ENCODE measurements at places on chromosomes 2 and 18.
A peak's percentile ranks its signal among the peaks of the same experiment; 100 is the strongest.

DNA sequence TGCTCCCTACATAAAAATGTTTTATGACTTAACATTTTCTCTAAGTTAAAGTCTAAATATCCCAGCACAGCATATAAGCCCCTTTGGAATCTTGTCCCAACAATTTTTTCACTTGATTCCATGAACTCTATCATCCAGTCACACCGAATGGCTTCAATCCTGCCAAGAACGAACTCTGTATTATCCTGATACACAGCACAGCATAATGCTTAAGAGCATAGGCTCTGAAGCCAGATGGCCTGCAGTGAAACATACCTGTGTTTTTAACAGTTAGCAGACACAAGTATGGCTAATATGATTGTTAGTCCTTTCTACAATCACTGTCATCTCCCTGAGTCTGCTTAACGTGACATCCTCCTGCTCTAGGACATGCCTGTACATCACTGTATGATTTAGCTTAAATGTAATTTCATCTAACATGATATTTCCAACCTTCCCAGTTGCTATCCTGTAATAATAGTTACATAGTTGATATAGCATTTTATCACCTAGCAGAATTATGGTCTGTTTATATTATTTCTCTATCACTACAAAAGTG, 669.5 kb downstream of the ERBB4 start:
- no peak for DNase-seq

DNA sequence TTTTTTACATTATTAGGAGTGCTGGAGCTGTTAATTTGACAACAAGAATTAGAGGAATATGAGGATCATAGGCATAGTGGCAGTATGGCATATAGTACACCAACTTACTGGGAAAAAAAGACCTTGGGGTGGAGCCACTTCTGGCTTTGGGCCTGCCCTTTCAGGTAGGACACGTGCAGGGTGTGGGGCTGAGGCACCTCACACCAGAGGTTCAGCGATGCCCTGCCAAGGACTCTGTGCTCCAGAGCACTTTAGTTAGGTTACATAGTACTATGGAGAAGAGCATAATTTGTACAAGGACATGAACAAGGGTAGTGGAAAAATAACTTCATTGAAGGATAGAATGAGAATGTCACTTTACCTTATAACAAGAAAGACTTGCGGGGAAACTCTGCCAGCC, 77.1 kb upstream of the CD302 start:
- no peak for DNase-seq

- DNase-seq, result no peak
Measured at GRCh38 chr2:127527001-127527804, 914 bp upstream of the IWS1 start.

- DNase-seq, result peak; percentile 39
Measured at GRCh38 chr2:218168635-218169462, 2.1 kb upstream of the CXCR1 start.

GRCh38 chr2:25490217-25490616, 148.5 kb upstream of the DNMT3A start:
- DNase-seq, result no peak

GRCh38 chr2:58429014-58429875, 188.1 kb upstream of the FANCL start:
- DNase-seq, result no peak

- DNase-seq, result no peak
Measured at GRCh38 chr18:78813936-78814710, 165.5 kb upstream of the SALL3 start.

DNA sequence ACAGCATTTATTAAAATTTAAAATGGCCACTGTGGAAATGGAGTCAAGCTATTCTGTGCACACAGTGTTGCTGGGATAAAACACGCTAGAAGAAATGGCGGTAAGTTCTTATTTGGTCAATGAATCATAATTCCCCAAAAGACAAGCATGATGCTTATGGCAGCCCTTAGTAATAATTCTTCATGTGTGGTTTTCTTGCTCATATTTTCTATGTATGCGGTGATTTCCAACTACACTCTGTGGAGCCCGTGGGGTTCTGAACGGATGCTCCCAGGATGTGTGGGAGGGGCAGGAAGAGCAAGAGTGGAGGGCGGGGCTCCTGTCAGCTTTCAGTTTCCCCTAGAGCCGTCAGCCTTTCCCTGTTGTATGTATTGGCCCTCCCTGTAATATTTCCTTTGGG, 91.7 kb upstream of the RMDN2 start:
- DNase-seq, result no peak

GRCh38 chr2:49296107-49296867, 142.0 kb upstream of the FSHR start:
- DNase-seq, result no peak

DNA sequence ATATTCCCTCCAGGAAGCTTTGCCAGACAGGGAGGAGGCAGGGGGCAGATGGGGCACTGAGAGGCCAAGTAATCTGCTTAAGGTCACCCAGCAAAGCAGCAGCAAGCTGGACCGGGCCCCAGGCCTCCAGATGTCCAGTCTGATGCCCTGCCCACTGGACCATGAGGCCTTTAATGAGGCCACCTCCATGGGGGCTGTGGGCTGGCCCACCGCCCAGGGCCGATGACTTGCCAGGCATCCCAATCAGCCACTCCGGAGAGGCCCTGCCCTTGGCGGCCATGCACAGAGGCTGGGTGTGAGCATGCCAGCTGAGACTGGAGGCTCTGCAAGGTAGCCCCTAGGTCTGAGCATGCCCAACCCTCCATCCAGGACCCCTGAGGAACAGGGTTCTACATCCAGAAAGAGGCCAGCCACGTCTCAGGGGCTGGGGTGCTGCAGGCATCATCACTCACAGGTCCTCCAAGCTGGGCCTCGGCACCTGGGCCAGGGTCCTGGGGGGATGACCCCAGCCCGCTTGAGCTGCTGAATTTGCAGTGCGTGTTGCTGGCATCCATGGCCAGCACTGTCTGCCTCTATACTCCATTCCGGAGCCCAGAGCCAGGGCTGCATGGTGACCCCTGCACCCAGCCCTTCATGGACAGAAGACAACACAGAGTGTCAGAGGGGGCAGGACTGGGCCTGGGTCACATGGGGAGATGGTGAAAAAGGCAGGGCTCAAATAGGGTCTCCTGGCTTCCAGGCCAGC, 164.2 kb downstream of the INHBB start:
- DNase-seq, result no peak

- no peak for DNase-seq
Measured at GRCh38 chr2:121211251-121211650, 73.8 kb downstream of the TFCP2L1 start.

DNA sequence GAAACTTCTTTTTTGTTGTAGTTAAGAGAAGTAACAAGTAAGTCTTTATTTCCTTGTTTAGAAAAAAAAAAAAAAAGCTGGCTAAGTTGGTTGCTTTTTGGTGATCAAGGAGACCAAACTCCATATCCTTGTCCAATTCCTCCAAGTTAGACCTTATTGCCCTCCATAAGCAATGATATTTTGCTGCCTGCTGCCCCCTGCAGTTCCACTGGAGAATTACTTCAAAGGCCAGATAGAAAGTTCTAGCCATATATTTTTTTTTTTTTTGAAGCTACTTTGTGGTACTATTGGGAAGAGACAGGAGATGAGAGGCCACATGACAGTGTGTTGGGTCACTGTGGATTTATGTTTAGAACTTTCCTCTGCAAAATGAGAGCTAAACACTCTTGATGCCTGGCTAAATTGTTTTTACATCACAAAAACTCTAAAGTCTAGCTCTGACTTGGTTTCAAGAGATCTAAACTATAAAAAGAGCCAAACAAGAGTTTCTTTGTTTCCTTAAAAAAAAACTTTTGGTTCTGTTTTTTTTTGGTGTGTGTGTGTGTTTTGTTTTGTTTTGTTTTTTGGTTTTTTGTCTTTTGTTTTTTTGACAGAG, 80.7 kb upstream of the RASGRP3 start:
- DNase-seq, result peak; percentile 32

DNA sequence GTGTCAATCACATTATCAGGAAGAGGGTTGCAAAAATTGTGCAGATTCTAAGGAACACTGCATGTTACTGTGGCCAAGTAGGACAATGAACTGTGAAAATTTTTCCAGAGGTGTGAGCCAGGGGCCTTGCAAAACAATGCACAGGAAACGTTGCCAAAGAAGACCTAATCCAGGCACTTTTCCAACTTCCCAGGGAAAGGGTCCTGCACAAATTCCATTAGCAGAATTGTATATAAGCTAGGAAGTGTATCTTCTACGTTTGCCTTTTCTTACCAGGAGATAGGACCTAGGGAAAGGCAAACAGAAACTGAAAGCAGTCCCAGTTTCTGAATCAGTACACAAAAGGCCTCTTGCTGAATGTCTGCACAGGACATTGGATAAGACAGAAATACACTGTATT, 1888.3 kb upstream of the CELF4 start:
- no peak for DNase-seq

- DNase-seq, result no peak
Measured at GRCh38 chr2:6202756-6203155, 510.6 kb downstream of the SOX11 start.

DNA sequence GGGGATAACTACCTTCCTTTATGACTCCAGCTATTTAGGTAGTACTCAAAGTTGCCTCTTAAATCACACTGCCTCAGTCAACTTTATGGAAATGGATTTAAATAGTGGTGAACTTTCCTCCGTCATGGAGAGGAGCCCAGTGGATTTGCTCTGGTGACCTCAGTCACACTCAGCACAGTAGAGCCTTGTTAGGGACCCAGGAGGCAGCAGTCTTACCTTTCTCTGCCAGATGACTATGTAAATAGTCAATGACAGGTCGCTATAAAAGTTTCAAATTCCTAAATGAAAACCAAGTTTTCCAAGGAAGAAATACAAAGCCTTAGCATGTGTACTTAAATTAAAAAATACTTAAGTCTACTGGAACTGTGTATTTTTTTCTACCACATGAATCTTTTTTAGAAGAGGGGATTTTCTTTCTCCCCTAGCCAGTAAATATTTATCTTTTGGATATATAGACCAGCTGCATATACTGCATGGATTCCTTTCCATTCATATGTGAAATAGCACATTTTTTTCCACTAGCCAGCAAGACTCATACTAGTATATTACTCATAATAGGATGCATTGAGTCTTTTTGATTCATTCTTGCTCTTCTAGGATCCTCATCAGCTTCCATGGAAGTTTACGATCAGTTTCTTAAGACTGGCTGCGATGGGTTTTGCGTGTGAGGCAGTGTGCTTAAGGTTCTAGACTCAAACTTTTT, 147.1 kb downstream of the FMNL2 start:
- no peak for DNase-seq

- no peak for DNase-seq
Measured at GRCh38 chr2:119260646-119261492, 37.2 kb downstream of the STEAP3 start.

GRCh38 chr2:129396980-129397599, 582.4 kb upstream of the RAB6C start:
- no peak for DNase-seq

DNA sequence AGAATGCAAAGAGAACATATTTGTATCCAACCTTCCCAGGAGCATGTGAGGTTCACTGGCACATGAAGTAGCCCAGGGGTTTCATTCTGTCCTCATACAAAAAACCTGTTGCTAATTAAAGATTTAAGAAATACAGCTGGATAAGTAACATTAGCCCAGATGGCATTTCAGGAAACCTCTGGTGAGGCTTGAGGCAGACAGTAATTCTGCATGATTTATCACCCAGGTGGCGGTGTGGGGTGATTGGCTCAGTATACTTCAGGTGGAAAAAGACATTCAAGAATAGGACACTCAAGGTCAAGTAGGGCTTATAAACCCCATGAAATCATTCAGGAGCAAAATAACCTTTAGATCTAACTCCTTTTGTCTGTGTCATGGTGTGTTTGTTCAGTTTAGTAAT, 237.4 kb downstream of the RNF144A start:
- DNase-seq, result no peak

- no peak for DNase-seq
Measured at GRCh38 chr2:67565761-67566160, 168.6 kb downstream of the ETAA1 start.

DNA sequence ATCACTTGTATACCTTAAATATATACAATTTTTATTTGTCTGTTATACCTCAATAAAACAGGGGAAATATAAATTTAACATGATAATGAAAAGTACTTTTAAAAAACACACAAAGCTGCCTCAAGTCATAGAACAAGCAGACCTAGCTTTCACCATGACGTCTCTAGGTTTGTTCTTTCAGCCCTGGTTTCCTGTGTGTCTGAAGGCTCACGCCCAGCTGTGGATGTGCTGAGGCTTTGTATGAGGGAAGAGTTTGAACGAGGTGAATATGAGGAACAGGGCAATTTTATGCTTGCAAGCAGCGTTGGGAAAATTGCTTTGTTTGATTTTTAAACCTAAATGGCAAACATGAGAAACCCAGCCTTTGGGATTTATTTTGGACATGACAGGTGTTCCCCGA, 15.3 kb downstream of the SH3RF3 start:
- no peak for DNase-seq

DNA sequence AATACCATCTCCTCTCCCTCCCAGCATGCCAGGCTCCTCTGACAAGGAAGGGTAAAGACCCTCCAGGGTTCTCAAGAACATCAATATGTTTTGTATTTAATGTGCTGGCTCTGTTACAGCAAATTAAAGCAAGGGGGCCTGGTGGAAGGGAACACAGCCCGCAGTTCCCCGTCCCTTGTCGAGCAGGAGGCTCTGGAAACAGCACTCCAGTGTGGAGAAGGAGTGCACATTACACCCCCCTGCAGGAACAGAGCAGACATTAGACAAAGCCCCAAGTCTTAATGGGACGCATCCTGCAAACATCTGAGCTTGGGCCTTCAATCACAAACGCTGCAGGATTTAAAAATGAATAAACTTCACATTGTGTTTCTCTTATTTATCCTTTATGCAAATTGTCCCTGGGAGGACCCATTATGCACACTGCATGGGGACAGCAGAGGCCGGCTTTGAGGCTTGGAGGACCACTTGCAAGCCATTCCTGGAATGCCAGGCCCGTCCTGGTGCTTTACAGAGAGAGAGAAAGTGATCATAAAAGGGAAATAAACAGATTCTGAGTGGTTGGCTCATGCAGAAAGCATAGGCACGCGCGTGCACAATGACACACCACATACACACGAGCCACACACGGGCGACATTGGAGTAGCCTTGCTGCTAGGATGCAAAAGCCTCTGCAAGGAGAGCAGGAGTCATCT, 328.7 kb downstream of the SMAD2 start:
- no peak for DNase-seq

DNA sequence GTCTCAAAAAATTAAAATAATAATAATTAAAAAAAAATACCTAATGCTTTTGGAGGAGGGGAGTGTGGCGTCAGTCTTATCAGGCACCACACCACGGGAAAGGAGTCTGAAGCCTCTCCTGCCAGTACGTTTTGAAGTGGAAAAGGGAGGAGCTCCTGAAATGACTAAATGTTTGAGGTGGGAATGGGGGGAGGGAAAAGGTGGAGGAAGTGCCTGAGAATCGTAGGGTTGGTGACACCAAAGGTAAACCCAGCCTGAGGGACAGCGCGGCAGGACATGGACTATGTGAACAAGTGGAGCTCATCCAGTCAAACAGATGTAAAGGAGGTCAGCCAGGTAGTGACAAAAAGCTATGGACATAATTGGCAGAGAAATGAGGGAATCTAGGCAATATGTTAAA, 42.2 kb upstream of the EPHA4 start:
- no peak for DNase-seq
